ENCODE measurements at places on chromosomes 7 and 10.

DNA sequence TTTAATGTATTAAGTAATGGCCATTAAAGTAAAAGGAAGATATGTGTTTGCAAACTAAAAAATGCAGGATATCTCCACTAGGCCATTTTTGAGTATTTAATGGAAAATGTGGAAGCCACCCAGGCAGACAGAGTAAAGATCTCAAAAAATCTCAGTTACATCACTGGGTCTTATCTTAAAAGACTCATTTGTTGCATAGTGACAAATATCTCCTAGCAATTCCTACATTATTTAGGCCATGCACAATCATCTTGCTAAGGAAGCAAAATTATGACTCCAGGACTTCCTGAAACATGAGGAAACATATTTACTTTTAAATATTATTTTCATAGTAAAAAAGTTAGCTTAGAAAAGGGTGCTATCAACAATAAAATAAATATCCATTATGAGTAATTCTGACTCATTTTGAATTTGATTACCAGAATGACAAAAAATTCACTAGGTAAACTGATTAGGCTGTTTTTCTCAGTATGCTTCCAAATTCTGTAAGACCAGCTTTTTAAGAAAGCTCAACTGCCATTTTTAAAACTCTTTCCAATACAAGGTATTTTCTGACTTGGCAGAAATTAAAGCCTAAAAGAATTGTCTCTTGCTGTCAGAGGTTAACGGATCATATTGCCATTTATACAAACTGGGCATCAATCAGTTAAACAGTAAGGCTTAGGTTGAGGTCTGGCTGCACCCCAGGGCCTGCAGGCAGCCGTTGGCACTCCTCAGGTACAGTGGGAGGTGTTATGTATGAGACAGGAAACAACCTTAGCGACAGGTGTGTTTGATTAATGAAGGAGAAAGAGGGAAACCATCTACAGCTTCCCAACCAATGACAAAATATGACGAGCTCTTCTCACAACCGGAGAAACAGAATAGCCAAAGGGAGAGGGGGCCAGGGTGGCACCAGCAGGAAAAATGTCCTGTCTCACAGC is 31.8 kb downstream of the PCLO start:
- DNase-seq = no peak

- DNase-seq = no peak
Observed at GRCh38 chr10:73645251-73645650, 4.0 kb upstream of the MYOZ1 start.

- no peak for DNase-seq
Observed at GRCh38 chr10:24625778-24626177, 97.9 kb downstream of the ARHGAP21 start.

GRCh38 chr7:35878351-35878750 is 77.5 kb downstream of the SEPTIN7 start:
- DNase-seq = no peak

GRCh38 chr7:118153551-118154177 is 30.3 kb upstream of the LSM8 start:
- no peak for DNase-seq

DNA sequence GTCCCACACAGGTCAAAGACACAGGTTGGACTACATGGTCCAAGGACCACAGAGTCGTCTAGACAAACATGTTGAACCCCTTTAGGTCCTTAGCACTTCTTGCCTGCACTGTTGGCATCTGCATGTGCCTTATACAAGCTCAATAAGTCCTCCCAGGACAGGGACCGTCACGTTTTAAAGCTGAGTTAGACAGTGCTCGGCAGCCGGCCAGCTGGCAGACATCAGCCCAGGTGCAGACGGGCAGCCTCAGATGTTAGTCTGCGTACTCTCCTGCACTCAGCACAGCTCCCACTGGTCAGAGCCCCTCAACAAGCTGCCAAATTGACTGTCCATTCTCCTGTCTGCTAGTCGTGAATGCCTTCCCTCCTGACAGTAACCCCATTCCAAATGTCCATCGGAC is 34.9 kb downstream of the PARP12 start:
- DNase-seq = no peak

- no peak for DNase-seq
Observed at GRCh38 chr7:151777908-151778670, 98.8 kb downstream of the PRKAG2 start.

GRCh38 chr10:54962134-54962900 is 161.3 kb upstream of the PCDH15 start:
- DNase-seq = no peak

DNA sequence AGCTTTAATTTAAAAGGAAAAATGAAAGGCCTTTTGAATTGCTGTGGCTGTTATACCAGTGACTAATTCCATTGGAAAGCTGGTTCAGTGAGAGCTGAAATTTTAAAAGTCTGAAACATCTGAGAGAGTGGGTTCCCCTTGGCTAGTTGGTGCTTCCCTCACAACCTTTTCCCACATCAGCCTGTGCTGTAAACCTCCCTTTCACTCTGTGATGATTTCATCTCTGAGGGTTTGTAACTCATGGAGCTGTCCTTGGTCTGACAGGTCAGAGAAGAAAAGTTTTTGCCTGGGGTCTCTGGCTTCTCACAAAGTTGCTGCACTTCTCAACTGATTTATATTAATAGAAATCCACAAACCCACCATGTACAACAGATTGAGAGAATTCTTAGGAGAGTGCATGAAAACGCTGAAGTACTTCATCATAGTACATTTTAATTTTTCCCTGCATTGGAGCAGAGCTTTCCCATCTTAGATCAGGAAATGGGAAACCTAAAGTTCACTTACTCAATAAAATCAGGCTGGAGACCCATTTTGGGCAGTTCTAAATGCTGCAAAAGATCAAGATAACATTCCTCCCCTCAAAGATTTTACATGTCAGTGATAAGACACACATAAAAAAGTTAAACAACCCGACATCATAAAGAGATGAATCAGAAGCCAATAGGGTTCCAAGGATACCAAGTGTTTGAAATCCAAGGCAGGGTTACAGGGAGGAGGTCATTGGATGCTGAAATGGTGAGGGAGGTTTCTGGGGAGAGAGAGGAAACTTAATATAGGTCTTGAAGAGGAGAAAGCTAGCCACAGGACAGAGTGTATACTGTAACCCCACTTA is 157.0 kb upstream of the MKLN1 start:
- DNase-seq = no peak

DNA sequence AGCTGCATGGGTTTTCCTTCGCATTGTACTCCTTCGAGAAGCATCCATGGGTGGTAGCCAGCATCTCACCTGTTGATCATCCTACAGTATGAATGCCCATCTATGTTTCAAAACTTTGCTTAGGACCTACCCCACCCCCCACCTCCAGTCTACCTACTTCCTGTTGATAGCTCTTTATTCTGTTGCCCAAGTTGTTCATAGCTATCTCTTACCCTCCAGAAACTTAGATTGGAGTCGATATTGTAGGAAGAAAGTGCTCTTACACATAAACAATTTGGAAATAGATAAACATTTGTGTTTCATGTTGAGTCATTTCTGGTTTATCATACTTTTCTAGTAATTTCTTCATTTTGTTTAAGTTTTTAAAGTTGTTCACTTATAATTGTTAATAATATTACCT is 90.1 kb downstream of the FAS start:
- no peak for DNase-seq

GRCh38 chr10:120962756-120963593 is 111.8 kb downstream of the WDR11 start:
- DNase-seq = peak; percentile 60

DNA sequence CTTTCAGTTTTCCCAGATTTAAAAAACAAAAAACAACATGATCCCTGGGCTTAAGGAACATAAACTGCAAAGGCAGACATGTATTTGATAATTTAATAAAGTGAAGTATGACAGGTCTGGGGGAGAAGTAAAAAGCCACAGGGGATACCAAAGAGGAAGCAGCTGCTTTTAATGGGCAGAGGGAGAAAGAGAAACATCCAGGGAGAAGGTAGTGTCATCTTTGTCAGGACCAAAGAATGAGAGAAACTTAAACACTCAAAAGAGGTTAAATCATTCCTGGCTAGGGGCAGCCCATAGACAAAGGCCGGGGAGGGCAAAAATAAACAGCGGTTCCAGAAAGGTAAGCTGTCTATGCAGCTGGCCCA is 94.5 kb downstream of the GRB10 start:
- no peak for DNase-seq

DNA sequence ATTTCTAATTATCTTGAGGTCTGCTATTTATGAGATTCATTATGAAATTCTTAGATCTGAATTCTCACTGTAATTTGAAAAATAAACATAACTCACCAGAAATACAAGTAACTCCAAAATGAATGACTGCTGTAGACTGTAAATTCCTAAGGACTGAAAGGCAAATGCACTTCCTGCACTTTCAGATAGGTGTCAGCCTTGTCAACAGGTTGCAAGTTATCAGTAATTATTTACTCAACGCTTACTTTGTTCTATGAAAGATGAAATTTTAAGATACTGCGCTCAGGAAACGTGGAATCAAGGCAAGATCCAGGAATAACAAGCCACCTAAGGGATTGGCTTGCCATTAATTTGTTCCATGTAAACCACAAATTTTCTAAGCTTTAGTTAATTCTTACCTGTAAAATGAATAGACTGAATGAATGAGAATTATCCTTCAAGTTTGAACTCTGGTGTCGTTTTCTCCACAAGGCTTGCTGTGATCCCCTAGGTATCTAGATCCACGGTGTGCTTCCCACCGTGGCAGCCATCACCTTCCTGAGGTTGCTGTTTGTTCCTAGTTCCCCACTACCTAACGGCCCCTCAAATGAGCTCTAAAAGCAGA is 12.6 kb downstream of the DHX32 start:
- DNase-seq = no peak

- DNase-seq = peak; percentile 67
Observed at GRCh38 chr10:132521041-132521465, 16.5 kb upstream of the INPP5A start.

GRCh38 chr10:103819493-103819892 is 35.9 kb downstream of the SH3PXD2A start:
- DNase-seq = no peak

DNA sequence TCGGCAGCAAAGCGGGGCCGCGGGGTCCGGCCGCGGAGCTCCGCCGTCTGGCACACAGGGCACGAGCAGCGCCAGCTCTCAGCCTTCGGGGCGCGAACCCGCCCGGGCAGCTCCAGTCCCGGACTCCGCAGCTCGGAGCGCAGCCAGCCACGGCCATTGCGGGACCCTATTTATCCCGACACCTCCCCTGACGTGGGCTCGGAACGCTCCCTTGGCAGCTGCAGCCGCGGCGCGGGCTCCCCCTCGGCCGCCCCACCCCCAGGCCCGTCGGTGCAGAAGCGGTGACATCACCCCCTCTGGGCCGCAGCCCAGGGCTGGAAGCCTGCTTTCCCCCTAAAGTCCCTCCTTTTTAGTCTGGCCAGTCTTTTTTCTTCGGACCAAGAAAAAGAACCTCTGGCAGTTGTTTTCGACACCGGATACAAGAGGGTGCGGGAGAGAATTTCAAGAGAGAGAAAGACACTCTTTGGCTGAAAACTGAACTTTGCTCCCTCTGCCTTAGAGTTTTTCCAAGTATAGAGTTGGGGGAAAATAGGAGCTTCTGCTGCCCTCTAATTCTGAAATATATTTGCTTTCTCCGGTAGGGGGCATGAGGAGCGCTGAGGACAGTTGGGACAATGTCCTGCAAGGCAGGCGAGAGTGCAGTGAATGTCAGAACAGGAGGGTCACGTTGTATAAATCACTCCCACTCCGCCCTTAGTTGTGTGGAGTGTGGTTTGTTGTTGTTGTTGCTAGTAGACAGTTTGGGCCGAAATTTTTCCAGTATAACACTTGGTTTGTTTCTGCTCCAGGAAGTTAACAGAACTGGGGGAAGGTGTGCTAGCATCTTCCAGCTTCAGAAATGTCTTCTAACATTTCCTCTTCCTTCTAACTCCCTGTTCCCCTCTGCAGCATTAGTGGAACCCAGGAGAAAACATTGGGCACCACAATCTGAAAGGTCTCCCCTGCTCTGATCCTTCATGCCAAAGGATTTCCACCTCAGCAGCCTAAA is at the start of gene SFRP4:
SFRP4 (minus strand) TSS at position 145 of the 988 bp plus-strand sequence. CDS start 280 bp downstream, outside the sequence.
- DNase-seq = peak; percentile 86

GRCh38 chr10:67934336-67934735 is 49.9 kb downstream of the SIRT1 start:
- no peak for DNase-seq

DNA sequence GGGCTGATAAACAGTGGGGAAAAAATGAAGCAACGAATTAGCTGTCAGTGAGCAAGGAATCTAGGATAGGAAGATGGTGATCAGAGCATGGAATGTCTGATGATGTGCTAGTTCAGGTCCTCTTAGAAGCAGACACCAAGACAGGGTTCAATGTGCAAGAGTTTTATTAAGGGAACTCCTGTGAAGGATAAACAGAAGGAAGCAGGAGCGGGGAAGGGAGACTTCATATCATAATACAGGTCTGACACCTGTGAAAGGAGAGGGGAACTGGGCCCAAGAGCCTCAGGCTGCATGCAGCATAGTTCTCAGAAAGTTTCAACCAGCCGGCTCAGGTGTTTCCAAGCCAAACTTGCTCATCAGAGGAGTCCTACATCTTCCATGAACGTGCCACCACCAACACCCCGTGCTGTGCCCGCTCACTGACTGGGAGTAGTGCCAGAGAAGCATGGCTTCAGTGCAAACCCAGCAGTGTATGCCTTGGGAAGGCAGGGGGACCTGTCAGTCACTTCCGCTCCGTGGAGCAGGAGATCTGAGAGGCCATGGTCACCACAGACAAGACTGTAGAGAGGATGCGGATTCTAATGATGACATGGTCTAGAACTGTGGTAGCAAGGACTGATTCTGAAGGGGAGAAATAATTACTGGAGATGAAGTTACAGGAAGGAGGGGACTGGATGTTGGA is 45.8 kb downstream of the ZNF800 start:
- DNase-seq = no peak

DNA sequence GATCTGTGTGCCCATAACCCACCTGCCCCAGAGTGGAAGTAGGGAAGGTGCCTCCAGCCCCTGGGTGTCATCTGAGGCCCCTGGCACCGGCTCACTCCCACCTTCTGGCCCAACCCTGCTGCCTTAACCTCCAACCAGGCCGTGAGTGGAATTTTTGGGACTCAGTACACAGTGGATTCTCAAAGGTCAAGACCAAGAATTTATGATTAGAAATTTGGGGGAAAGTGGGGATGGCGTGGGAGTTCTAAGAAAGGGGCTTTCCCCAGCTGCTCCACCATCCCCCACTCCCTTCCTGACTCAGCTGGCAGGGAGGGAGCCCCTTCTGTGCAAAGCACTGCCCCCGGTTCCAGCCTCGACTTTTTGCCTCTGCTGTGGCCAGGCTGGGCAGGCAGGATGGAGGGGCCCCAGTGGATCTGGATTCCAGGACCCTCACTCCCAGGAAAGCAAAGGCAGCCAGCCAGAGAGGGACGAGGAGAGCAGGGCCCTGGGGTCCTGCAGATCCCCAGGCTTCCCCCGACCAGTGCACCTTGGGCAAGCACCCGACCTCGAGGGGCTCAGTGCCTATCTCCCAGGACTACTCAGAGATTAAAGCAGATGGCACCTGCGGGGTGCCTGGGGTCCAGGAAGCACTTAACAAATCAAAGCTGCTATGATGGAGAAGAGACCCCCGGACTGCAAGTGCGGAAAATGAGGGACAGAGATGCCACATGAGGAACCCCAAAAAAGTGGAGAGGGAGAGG is 12.8 kb downstream of the SPOCK2 start:
- DNase-seq = no peak

GRCh38 chr7:106731187-106731586 is 70.2 kb upstream of the CCDC71L start:
- no peak for DNase-seq

Data from coronary artery (tissue), 2 donors.